Hindlimb muscle (tissue), 1 donor: ENCODE measurements at places on chromosomes 11 and 22. TPM values are rescaled to one million over a fixed set of nuclear protein-coding genes. Genes with fewer than 3 reads are reported as not detected.

ACTN3 gene
- polyA plus RNA-seq, result 141 TPM

ADORA2A gene
- 11.2 TPM for polyA plus RNA-seq

NCR3LG1 gene
- polyA plus RNA-seq, result 0.28 TPM

PRSS23 gene
- polyA plus RNA-seq, result 21.4 TPM

BTG4 gene
- polyA plus RNA-seq, result not detected

RFPL2 gene
- not detected for polyA plus RNA-seq

RSF1 gene
- polyA plus RNA-seq, result 31.8 TPM

CCDC116 gene
- 0.45 TPM for polyA plus RNA-seq

RELT gene
- 3.6 TPM for polyA plus RNA-seq

BUD13 gene
- polyA plus RNA-seq, result 19.6 TPM

TIMM10B gene
- polyA plus RNA-seq, result 13.8 TPM

CECR2 gene
- 30.5 TPM for polyA plus RNA-seq

OLFML1 gene
- 40.9 TPM for polyA plus RNA-seq

TNNI2 gene
- 3,747 TPM for polyA plus RNA-seq

LRRC10B gene
- not detected for polyA plus RNA-seq

SYTL2 gene
- polyA plus RNA-seq, result 69.7 TPM

OR4C6 gene
- polyA plus RNA-seq, result not detected

SHISA8 gene
- 1.1 TPM for polyA plus RNA-seq

MRGPRX3 gene
- polyA plus RNA-seq, result not detected

MEN1 gene
- polyA plus RNA-seq, result 22.3 TPM

PTGDR2 gene
- 0.65 TPM for polyA plus RNA-seq

MMP10 gene
- polyA plus RNA-seq, result not detected

MMP12 gene
- polyA plus RNA-seq, result not detected

TSPAN32 gene
- 5.3 TPM for polyA plus RNA-seq

BEST1 gene
- 4.8 TPM for polyA plus RNA-seq

TMEM184B gene
- polyA plus RNA-seq, result 92.5 TPM

CTSW gene
- polyA plus RNA-seq, result 0.81 TPM

CADM1 gene
- polyA plus RNA-seq, result 23.1 TPM

DEUP1 gene
- polyA plus RNA-seq, result not detected

RIMBP3C gene
- polyA plus RNA-seq, result 0.41 TPM

GRIK4 gene
- polyA plus RNA-seq, result 0.30 TPM

INPP5J gene
- 1.6 TPM for polyA plus RNA-seq

POLD4 gene
- polyA plus RNA-seq, result 33.3 TPM

C11orf91 gene
- not detected for polyA plus RNA-seq

DLG2 gene
- 14.7 TPM for polyA plus RNA-seq

MRPL11 gene
- 45.9 TPM for polyA plus RNA-seq

OR8D4 gene
- polyA plus RNA-seq, result 0.18 TPM

CLDN5 gene
- polyA plus RNA-seq, result 58.6 TPM
